ENCODE measurements at places on chromosomes 5 and 9.

DNA sequence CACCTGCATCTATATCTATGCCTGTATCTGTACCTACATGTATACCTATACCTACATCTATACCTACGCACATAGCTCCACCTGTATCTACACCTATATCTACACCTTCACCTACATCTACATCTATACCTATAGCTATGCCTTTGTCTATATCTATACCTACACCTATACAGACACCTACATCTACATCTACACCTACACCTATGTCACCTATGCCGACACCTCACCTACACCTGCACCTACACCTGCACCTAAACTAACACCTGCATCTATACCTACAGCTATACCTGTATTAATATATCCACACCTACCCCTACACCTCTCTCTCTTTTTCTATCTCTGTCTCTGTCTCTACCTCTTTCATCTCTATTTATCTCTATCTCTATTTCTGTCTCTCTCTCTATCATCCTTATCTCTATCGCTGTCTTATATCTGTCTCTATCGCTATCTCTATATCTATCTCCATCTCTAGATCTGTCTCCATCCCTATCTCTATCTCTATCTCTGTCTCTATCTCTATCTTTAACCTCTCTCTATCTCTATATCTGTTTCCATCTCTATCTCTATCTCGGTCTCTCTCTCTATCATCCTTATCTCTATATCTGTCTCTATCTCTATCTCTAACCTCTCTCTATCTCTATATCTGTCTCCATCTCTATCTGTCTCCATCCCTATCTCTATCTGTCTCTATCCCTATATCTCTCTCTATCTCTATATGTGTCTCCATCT lies 37.9 kb downstream of the IRX4 start:
- no peak for DNase-seq

DNA sequence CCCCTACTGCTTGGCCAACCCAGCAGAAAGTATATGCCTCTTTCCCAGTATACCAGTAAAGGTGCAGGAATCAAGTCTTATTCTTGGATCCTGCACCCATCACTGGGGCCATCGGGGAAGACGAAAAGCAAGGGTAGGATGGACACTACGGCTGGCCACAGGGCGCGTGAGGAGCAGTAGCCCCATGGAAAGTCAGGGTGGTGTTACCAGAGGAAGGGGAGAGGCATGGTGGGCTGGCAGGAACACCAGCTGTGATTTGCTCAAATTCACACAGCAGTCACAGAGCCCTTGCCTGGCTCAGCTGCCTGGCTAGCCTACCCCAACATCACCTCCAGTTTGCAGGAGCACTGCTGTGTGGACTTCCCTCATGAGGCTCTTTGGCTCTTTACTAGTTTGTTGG lies 34.5 kb upstream of the SAP30L start:
- DNase-seq = no peak

DNA sequence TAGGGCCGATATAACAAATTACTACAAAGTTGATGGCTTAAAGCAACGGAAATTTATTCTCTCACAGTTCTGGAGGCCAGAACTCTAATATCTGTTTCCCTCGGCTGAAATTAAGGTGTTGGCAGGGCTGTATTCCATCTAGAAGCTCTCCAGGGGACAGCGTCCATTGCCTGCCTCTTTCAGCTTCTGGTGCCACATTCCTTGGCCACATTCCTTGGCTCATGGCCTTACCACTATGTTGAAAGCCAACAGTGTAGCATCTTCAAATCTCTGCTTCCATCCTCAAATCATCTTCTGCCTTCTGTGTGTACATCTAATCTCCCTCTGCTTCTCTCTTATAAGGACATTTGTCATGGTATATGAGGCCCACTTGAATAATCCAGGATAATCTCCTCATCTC lies 17.2 kb downstream of the FGF10 start:
- DNase-seq = no peak

GRCh38 chr9:83981126-83981871 lies 694 bp downstream of the RMI1 start:
- no peak for DNase-seq

- no peak for DNase-seq
Observed at GRCh38 chr5:135833961-135834638, 363 bp upstream of the SLC25A48 start.

DNA sequence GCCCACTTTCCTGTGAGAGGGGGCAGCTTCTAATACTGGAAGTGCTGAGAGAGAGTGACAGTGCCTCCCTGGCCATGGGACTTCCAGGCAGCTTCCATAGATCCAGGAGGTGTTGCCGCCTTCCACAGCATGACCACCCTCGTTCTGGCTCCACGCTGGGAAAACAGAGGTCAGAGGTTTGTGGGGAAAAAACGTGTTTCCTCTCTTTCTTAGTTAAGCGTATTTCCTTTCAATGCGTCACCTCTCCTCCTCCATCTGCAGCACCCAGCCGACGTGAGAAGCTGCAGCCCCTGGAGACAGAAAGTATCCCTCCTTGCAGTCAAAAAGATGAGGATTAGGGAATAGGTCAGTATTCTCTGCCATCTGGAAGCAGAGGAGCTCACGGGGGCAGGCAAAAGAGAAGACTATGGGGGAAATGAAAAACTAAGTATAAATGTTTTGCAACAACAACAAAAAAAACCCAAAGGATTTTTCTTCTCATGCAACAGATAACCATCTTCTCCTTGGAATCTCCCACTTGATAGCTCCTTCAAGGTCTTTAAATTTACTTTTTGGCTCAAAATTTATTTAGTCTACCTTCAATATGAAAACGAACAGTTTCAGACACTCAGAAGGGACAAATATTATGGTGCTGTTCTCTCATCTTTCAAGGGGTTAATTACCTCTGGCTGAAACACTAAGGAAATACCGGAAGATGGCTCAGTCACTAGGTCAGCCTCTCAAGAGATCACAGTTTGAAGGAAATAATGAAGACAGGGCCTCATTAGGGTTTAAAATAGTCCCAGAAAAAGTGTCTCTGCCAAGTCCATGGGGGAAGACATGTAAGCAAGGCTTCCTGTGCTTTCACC lies 38.0 kb downstream of the MTMR12 start:
- no peak for DNase-seq

DNA sequence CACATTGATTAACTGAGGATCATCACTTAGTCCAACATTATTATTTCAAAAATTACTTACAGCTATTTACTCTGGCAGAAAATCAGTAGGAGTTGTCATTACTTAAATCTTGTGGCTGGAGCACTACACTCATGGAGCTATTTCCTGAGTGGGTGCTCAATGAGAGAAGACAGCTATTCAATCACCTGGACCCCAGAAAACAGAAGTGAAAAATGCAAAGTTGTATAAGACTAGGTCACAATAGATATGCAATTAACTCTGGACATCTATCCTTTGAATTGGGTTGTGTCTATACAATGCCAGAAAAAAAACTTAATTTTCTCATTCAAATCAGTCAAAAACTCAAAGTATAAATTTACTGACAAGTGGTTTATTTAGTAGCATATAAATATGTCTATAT lies 340.9 kb downstream of the EFNA5 start:
- DNase-seq = no peak

GRCh38 chr9:3783156-3783555 lies 257.4 kb upstream of the RFX3 start:
- no peak for DNase-seq

- no peak for DNase-seq
Observed at GRCh38 chr5:53355316-53355715, 125.1 kb upstream of the FST start.

DNA sequence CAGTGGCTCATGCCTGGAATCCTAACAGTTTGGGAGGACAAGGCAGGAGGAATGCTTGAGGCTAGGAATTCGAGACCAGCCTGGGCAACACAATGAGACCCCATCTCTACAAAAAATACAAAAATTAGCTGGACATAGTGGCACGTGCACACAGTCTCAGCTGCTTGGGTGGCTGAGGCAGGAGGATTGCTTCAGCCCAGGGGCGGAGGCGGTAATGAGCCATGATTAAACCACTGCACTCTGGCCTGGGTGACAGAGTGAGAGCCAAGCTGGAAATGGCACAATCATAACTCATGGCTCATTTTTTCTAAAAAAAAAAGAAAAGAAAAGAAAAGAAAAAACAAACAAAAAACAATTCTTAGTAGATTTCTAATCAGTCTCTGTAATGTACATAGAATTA lies 446.2 kb downstream of the ELAVL2 start:
- DNase-seq = no peak

DNA sequence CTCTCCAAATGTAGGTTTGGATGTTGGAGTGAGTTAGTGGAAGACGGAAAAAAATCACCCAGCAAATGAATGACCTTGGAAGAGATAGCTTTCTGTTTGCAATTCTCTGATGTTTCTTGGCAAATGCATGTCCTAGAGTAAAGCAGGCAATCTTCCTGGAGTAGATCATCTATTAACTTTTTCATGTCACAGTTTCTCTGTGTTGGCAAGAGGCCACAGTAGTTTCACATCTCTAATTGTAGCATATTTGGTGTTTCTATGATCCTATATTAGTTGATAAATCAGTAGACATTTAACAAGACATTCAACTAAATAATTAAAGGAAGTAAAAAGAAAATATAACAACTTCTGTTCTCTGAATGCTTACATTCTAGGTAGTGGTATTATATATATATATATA lies 138.2 kb upstream of the MINAR2 start:
- DNase-seq = no peak

GRCh38 chr9:9819886-9820285 lies 792.9 kb downstream of the PTPRD start:
- DNase-seq = no peak

DNA sequence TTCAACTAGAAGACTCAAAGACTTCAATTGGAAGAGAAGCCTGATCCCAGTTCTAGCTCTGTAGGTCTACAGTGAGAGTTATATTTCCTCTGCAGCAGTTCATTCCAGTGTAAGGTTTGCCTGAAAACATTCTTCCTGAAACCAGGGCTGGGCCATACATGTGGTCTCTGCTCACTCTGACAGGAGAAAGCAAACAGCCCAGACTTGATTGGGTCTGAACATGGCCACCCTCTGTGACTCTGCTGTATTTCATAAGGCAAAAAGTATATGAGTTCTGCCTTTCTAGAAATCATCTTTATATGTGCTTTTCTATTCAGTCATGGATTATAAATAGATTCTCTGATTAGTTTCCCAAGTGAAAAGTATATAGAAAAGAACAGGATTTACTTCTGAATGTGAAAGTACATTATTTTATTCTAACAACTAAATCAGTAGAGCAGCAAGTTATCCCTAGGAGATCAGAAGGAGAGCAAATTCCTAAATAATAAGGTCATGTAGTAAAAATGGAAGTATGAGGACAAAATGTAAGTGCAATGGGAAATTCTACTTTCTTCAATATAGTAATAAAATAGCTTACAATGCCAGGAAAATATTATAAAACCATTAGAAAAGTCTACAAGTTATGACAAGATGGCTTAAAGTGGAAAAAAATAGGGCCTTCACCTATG lies 144.3 kb downstream of the EFNA5 start:
- no peak for DNase-seq

DNA sequence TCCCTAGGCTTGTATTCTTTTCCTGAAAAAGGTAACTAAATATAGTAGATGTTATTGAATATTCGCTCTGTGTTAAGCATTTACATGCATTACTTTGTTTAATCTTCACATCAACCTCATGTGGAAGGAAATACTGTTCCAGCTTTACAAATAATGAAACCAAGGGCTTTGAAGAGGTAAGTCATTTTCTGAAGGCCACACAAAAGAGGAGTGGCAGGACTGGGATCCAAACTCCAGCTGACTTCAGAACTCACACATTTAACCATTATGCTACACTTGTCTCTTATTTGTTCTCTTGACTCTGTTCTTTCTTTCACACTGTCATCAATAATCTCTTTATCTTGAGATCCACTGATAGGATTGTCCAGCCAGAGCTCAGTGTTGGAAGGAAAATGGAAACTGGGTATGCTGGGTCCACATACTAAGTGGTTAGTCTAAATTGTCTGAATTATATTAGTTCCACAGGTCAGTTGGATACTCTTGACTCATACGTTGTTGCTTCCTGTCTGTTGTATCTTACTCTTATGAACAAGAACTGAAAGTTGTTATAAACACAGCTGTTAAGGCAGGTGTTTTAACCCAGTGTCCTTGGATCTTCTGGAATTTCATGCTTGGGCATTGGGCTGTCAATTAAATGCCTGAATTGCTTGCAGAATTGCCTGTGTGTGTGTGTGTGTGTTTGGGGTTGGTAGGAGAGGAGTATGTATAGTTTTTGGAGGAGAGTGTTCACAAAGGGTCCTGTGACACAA lies 65.6 kb downstream of the TLE4 start:
- DNase-seq = no peak

GRCh38 chr9:123883634-123884033 lies 46.3 kb downstream of the DENND1A start:
- no peak for DNase-seq

GRCh38 chr5:134463176-134463720 lies 51.6 kb upstream of the CDKN2AIPNL start:
- no peak for DNase-seq

DNA sequence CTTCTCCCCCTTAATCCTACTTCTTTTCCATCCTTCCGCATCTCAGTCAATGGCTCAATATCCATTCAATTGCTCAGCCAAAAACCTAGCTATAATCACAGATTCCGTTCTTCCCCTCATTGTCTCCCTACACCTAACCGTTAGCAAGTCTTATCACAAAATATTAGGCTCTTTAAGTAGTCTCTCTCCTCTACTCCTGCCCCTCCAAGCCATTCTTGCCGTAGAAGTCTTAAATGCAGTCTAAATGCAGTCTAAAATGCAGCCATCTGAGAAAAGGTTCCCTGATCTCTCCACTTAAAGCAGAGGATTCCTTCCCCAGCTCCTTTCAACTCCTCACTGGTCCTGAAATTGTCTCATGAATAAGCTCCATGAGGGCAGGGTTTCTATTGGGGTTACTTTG lies 57.8 kb downstream of the ELL2 start:
- no peak for DNase-seq

- DNase-seq = no peak
Observed at GRCh38 chr5:6540111-6540827, 91.6 kb downstream of the UBE2QL1 start.

DNA sequence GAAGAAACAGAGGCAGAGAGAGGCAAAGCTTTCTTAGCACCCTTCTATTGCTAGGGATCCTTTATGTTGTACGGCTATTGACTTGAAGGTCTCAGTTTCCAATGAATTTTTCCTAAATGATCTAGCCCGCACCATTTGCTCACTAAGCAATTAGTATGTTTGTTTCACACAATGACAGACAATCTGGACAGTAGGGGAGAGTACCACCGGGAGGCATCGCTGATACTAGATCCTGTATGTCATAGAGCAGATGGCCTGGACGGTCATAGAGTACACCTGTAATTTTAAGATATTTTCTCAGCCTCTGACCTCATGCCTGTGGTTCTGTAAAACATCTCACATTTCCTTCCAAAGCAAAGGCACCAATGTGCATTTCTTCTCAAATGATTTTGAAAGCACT lies 194.3 kb downstream of the TLE4 start:
- no peak for DNase-seq
